Osteoblast (primary cell): ENCODE measurements at places on chromosomes 2 and 18. TPM values are rescaled to one million over a fixed set of nuclear protein-coding genes. Genes with fewer than 3 reads are reported as not detected.

DNA sequence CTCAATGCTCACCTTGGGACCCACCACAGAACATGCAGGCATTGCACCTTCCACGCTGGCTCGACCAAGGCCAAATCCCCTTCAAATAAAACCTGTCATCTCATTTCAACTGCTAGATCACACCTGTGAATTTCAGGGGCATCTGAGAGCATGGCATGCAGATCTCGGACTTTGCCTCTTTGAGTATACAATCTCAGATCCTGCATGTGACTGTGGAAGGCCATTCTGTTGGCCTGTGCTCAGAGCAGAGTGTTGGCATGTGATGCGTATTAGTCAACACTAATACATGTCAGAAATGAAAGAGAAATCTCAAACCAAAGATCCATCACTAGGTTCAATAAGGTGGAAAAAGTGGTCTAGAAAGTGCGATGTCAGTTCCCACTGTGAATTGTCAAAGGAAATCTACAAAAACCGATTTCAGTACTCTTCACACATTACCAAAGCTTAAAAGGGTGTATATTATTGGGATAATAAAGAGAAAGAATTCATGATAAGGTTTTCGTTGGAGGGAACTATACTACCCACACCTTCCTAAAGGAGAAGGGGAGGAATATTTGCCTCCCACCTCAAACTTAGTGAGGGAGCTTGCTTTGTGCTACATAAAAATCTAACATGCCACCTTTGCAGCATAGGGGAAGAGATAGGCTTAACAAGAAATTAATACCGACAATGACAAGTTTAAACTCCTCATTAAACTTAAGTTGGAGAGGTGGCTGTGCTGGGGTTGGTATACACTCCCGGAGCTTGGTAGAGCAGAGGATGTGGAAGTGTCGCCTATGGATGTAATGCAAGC lies 7.8 kb downstream of the XDH start:
- no peak for DNase-seq

DNA sequence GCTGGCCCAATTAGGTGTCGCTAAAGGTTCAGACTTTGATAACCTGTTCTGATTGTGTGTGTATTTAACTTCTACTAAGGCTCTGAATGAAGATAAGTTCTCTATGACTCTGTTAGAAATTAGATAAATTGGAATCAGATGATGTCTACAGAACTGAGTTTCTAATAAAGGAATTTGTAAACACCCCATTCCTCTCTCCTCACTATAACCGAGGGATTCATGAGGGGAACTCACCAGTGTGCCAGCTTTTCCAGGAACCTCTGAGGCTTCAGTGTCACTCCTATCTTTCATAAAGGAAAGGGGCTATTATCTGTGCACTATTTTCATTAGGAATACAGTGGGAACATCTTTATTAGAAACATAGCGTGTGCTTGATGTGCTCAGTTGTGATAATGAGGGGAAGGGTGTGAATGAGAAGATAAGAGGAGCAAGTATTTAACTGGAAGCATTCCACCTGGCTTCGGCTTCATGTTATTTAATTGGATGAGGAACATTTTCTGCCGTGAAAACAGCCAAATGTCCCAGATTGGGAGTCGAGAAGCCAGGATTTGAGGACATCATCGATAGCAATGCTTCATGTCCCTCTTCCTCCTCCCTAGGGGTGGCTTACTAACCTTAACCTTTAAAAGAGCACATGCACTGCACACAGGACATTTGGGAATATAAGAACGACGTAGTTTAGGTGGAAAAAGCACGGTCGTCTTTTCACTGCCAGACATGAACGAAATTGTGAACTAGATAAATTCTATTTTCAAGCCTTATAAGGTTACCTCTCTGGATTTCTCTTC lies 84.8 kb upstream of the TCF4 start:
- DNase-seq = no peak

Gene SLC9A4
- not detected in 2 replicates for total RNA-seq

Gene MCFD2
- total RNA-seq = 136 and 185 TPM in 2 replicates
